Fibroblast of skin of right biceps (primary cell): ENCODE measurements at places on chromosomes 12 and 14.

DNA sequence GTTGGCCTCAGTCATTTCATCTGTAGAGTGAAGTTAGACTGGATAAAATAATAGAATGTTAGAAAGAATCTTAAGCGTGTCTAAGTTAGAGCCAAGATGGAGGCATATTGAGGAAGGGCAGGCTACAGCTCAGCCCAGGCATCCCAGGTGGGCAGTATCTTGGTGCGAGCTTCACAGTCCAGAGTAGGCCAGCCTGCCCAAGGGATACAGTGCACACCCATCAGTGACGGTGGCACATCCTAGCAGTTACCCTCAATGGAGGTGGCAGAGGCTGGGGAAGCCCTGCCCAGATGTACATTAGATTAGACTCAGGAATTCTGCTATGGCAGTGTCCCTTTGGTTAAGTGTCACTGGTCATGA, 21.5 kb downstream of the TULP3 start:
- no peak for DNase-seq

DNA sequence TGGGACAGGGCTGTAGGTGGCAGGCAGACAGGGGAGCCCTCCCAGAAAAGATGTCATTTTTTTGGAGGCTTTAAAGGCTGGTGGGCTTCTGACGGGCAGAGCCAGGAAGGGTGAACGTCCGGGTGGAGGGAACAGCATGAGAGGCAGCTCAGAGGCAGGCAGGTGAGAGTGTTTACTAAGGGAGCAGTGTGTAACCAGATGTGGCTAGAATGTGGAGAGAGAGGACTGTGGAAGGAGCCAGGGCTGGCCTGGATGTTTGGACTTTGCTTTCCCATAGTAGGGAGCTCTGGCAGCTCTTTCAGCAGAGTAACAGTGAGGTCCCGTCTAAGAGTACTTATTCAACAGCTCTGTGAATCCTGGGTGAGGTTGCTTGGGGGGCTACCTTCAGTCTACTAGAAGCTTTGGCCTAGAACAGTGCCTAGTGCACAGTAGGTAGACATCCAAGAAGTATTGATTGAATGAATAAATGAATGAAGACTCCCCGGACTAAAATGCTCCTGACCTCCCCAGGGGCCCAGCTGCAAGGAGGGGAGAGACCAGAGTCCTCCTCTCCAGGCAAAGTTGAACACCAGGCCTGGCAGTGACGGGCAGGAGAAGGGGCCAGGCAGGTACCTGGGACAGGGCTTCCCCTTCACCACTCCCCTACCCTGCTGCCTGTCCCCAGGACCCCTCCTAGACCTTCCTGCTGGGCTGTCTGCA, 8.5 kb downstream of the FAM222A start:
- no peak for DNase-seq

DNA sequence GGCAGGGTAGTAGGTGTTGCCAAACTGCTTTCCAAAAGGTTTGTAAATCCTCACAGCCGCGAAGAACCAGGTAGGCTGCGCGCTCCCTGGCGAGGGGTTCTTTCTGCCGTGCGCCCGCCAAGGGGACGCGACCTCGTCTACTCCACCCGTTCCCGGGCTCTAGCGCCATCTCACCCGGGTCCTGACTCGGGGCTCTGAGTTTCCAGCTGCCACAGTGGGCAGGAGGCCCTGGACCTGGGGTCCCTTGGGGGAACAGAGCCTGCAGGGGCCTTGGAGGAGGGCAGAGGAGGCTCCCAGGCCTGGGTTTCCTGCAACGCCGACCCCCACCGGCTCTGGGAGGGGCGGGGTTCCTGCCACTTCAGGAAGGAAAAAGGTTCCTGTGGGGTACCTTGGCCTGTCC, 706 bp downstream of the ANHX start:
- no peak for DNase-seq

DNA sequence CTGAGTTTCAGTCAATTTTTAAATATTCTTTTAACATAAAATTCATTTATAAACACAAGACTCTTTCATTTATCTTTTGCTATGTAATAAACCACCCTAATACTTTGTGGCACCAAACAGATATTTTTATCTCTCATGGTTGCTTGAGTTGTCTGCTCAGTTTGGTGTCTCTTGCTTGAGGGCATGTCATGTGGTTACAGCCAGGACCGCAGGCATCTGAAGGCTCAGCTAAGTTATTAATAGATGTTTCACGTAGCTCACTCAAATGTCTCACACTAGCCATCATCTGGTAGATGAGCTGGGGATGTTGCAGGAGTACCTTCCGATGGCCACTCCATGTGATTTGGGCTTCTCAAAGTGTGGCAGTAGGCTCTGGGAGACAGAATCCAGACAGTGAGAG, 597.8 kb downstream of the ETNK1 start:
- no peak for DNase-seq

DNA sequence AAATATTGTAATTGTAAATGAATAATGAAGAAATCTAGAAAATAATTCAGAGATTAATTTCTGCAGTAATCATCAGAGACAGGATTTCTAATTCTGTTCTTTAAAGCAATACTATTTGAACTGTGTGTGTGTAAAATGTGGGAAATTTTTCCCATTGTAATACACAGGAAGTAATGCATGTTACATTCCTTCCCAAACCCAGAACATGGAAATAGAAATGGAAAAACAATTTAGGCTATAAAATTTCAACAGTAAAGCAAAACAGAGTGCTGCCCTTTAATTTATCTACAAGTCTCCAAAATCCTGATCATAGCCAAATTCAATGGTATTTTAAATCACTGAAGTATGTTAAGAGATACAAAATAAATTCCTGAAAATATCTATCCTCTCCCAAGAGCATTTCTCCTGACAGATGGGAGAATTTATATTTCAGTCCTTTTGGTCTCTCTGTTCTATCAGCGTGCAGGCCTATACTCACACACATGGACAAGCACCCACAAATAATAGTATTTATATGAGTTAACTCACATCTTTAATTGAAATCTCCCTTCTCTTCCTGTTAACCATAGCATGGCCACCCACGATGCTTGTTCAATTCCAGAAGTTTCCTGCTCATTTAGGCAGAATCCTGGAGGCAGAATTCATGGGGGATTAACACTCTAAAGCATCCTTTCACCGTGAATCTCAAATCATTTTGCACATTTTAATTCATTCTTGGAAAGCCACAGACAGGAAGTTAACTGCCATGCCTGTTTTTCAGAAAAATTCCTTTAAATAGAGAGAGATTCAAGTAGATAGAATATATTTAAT, 1465.4 kb upstream of the FLRT2 start:
- peak; percentile 68 for DNase-seq

DNA sequence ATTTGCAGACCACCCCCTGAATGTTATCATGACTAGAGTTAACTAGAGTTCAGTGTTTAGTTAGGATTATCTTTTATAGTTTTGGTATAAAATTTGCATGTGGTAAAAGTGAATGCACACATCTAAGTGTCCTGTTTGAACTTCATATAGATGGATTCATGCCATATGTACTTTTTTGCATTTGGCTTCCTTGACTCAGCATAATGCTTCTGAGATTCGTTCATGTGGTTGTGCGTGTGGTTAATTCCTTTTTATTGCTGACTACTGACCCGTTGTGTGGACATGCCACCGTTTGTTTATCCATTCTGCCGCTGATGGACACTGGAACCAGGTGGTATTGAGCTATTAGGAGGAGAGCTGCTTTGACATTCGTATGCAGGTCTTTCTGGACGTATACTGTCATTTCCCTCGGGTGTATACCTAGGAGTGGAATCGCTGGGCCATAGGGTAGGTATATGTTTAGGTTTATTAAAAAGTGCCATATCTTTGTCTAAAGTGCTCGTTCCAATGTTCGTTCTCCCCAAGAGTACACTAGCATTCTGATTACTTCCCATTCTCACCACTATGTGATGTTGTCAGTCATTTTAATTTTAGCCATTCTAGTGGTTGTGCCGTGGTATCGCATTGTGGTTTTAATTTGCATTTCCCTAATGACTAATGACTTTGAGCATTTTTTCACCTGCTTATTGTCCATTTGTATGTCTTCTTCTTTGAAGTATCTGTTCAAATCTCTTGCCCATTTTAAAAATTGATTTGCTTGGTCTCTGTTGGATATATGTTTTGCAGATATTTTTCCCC, 37.7 kb downstream of the RIN3 start:
- no peak for DNase-seq

DNA sequence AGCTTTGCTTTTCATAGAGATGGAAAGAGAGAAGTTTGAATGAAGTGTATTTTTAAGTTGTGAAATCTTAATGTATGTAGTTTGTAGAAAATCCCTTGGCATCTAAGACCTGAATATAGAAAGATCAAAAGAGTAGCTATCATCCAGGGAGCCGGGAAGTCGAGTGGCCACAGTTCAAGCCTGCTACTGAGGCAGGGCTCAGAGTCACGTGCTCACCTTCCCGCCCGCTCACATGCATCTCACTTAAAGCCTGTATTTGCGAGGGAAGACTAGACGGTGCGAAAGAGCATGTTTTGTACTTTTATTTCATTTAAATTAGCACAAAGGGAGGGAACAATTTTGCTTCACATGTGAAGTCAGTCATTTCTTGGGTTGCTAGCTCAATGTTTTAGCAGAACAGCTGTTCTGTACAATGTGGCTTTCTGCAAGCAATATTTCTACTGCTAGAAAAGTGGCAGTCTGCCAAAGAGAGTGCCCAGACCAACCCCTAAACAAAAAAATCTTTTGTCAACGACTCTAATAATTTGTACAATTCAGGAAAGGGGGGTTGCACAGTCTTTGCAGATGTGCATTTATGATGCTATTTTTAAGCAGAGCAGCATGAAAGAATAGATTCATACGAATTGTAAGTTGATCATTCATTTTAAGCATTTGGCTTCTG, 290.7 kb downstream of the NPAS3 start:
- DNase-seq, result no peak

DNA sequence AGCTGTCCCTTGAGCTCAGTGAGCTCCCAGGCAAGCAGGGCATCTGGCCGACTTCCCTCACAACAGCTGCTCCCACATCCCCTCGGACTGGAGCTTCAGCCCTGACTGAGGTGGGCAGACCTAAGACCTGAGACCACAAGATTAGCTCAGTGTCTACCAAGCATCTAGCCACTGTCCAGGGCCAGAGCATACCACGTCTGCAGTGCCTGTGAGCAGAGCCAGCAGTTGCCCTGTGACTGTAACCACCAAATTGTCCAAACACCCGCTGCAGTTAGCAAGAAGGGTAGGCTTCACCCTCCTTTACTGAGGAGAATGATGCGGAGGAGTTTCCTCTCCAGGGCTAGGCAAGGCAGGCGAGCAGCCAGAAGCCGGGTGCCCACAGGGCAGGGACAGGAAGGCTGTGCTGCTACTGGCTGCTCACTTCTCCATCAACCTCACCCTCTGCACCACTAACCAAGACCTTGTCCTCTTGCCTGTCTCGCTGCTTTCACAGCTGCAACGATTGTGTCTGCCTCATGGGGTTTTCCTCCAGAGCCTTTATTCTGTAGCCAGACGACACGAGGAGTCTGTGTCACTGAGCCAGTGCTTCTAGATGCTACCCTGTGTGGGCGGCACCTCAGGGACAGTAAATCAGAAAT, 53.9 kb downstream of the ANAPC7 start:
- no peak for DNase-seq

GRCh38 chr12:101439236-101439635, 31.7 kb upstream of the ARL1 start:
- DNase-seq, result no peak

DNA sequence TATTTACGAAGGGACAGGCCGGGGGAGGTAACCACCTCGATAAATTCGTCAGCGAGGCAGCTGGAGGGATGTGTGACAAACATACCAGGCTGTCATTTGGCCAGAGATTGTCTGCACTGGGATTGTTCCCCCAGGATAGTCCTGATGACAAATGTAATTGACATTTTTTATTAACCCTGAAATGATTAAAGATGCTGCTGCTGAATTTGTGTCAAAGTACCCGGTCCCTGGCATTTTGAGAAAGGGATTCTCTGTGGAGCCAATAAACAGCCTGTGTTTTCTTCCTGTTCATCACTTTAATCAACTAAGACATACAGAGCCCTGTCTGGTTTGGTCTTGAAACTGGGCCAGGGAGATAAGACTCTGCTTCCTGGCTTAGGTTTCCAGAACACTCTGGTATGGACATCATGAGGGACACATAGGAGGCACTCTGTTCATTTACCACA, 117.6 kb downstream of the SLC25A47 start:
- DNase-seq, result no peak

DNA sequence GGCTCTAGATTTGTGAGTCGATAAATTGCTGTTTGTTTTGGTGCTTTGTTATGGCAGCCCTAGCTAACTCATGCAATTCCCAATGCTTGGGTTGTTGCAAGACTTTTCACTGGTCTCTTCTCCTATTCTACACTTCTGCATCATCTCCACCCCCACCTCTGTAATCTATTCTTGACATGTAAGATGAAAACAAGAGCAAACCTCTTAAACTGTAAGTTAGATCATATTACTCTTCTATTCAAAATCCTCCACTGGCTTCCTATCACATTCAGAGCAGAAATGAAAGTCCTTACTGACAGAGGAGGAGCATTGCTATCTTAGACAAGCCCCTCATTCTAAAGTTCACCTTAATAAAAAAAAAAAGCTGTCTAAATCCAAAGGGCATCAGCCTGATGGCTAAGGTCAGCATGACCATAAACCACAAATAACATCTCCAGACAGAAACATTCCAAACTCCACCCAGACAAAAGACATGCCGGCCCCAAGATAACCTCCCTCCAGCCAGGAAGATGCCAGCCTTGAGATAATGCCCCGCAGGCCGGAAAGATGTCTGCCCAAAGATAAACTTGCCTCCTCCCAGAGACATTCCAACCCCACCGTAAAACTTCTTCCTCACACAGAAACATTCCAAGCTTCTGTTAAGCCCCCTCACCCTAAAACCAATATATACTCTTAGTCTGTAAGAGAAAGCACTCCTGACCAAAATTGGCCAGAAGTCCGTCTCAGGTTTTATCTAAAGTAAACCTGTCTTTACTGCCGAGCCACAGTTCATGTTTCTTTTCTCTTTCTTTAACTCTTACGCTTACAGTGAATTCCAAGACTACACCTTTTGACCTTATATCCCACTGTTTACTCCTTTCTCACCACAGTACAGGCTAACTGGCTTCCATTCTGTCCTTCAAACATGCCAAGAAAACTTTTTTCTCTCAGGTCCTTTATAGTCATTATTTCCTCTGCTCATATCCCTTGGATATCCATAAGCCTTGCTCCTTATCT, 308.9 kb downstream of the KCNH5 start:
- DNase-seq, result no peak

GRCh38 chr14:99793213-99794150, at the start of gene EML1:
Gene EML1, plus strand, starts transcription at chr14:99793413. Its CDS starts 64 bp downstream, at chr14:99793477.
- peak; percentile 87 for DNase-seq

GRCh38 chr14:61257469-61258057, 23.6 kb downstream of the TMEM30B start:
- DNase-seq, result no peak

GRCh38 chr12:84492351-84492883, 420.2 kb downstream of the SLC6A15 start:
- DNase-seq, result no peak

- DNase-seq, result no peak
Measured at GRCh38 chr12:96714199-96714598, 192.9 kb upstream of the NEDD1 start.

- no peak for DNase-seq
Measured at GRCh38 chr12:65164244-65164643, 5.1 kb upstream of the LEMD3 start.

GRCh38 chr12:123141615-123142517, 9.0 kb downstream of the PITPNM2 start:
- peak; percentile 91 for DNase-seq
